ENCODE measurements at places on chromosomes 11 and 22. TPM values are rescaled to one million over a fixed set of nuclear protein-coding genes. Genes with fewer than 3 reads are reported as not detected.

- no peak for DNase-seq
These were observed 125.6 kb downstream of the APIP start for GRCh38 chr11:34790620-34791019.

- no peak for DNase-seq
These were observed 41.4 kb upstream of the NFAM1 start for GRCh38 chr22:42473484-42474193.

The BIK gene
- total RNA-seq = 0.97 TPM

DNA sequence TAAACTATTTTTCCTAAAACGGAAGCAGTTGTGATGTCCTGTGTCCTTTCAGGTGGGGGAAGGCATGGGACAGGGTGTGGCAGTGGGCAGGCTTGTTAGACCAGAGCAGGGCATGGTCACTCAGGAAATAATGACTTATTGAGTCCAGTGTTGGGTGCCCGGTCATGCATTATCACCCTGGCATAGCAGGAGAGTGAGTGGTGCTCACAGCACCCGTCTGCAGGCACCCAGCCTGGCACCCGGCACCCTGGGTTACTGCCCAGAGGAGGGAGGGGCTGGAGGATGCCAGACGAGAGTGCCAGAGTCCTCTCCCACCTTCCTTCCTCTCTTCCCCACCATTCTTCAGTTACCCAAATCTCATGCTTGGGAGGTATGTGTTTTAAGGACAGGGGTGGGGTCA, 59.1 kb downstream of the ST3GAL4 start:
- no peak for DNase-seq

DNA sequence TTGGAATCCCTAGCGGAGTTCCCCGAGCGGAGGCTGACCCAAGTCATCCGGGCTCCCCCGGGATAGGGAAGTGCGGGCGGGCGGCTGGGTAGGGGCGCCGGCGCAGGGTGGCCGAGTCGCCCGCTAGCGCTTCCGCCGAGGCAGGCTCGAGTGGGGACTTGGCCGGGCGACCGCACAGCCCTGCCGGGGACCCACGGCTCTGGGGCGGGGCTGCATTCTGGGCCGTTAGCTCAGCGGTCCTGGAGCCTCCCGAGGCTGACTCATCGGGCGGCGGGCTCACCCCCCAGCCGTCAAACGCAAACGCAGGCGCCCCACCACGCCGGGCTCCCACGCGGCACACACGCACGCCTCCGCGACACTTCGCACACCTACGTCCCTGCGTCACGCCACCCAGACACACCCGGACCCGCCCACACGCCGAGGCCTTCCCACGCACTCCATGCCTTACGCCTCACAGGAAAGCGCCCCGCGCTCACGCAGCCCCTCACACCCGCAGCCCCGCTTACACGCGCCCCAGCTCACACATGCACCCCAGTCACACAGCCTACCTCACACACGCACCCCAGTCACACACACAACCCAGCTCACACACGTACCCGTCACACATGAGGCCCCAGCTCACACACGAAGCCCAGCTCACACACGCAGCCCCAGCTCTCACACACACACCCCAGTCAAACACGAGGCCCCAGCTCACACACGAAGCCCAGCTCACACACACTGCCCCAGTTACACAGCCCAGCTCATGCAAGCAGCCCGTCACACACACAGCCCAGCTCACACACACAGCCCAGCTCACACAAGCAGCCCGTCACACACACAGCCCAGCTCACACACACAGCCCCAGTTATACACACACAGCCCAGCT, 1.2 kb downstream of the PHLDB1 start:
- DNase-seq = peak; percentile 65

GRCh38 chr22:48959496-48959895, 868.2 kb downstream of the BRD1 start:
- no peak for DNase-seq

GRCh38 chr22:31185056-31185455, 25.1 kb downstream of the RNF185 start:
- no peak for DNase-seq
